ENCODE measurements at places on chromosomes 16 and 17.

DNA sequence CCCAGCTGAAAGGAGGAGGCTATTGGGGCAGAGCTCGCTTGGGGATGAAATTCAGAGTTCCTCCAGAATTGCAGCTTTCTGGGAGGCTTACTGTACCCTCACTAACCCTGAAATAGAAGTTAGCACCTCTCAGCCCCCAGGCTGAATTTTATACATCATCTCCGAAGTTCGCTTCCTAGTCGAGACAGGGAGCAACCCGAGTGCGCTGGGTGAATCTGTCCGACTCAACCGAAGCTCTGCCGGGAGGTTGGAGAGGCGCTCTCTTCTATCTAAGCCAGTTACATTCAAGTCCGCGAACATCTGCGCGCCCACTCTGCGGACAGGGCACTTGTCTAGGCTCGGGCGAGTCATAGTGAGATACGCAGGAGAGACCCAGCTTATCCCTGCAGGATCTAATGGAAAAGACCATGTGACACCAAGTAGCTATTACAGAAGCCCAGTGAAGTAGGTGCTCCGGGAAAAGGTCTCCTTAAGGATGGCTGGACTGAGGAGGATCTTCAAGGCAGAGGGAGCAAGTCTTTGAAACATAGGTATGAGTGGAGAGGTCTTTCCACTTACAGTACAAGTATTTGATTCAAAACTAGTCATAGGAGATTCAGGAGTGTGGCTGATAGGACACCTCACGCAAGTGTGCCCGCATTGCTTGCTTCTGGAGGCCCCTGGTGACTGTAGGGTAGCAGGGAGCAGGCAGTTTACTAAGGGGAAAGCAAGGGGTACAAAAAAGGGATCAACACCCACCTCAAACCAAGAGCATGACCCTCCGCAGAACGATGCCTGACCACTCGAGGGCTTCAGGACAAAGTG is 646 bp upstream of the HES7 start:
- no peak for DNase-seq

- no peak for DNase-seq
Measured at GRCh38 chr16:15611610-15612009, 31.3 kb downstream of the MARF1 start.

GRCh38 chr17:64156670-64157069 is 26.7 kb upstream of the ERN1 start:
- no peak for DNase-seq

DNA sequence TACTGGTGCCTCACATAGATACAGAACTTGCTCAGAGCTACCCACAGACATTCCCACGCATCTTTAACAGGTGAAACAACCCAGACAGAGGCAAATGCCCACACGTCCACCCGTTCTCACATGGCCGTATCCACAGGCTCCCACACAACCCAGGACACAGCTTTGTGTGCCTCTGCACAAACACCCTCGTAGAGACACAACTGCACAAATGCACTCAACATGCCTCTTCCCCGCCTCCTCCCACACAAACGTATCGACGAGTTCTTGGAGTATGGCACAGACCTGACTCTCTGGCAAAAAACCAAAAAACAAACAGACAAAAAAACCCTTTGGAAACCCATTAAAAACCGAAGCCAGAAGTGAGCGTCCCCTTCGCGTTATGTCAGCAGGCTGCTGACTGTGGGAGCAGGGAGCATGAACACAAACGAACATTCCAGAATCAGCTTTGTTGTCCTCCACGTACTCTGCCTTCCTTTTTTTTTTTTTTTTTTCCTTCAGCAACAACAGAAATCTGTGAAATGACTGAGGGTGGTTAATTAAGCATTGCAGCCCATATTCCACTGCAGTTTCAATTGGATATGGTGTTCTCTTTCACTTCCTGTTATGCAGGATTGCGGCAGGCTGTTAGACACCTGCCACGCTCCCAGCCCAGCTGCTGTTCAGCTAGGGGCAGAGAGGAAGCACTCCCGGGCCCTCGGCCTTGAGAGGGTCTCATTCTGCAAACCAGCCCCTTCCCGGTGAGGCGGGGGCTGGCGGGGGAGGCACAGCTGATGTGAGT is 313.7 kb downstream of the MAF start:
- no peak for DNase-seq

GRCh38 chr17:1949754-1950153 is 75.4 kb downstream of the RTN4RL1 start:
- no peak for DNase-seq

GRCh38 chr16:2057438-2057837 is 9.7 kb downstream of the TSC2 start:
- no peak for DNase-seq

DNA sequence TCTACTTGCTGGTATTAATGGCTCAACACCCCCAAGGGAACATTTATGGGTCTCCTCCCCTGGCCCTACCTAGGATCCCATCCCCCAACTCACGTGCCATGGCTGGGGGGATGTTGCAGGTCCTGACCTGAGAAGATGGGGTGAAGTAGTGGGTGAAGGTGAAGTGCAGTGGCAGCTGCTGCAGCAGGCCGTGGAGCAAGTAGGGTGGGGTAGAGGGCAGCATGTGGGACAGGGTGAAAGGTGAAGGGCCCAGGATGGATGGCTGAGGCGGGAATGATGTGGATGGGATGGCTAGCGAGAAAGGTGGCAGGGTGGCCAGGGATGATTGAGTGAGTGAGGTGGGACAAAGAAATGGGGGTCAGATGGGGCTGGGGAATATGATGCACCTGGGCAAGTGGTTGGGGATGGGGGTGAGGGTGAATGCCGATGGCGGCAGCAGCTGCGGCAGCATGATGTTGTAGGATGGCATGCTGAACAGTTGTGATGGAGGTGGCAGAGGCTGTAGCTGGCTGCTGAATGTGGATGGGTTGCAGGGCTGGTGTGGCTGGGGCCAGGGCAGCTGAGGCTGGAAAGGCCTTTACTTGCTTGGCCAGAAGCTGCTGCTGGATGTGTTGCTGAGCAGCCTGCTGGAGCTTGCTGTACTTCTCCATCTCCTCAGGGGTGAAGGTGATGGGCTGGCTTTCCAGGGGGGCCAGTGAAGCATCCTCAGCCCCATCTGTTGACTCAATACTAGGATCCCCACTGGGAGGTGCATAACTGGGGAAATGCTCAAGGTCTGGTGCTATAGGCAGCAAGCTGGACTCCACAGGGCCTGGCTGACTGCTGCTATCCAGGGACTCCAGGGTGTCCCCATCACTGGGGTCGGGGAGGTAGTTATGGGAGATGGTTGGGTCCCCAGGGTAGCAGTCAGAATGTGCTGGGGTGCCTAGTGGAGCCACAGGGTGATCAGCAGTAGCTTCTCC is 8.3 kb upstream of the ITGA2B start:
- DNase-seq = no peak

GRCh38 chr16:622920-623280 is 7.9 kb upstream of the WFIKKN1 start:
- no peak for DNase-seq

Data from stimulated activated CD8-positive, alpha-beta memory T cell treated with anti-CD3 and anti-CD28 coated beads, Interleukin-2, amount 100 ng/mL, for 48 hours (primary cell).